ENCODE measurements at places on chromosomes 5 and 9.

DNA sequence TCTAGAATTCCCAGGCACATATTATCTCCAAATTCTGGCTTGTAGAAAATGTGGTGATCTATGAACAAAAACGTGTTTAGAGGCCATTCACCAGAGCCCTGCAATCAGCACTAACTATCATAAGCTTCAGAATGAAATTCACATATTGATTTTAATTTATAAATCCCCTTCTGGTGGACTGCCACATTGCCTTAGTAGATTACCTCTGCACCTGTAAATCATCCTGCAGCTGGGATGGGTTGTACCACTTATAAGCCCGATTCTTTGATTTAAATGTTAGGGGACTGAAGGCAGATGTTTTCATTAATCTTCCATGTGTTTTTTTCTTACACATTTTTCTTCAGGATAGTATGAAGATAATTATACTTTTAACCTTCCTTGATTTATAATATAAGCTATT is 140.7 kb upstream of the PTPRD start:
- DNase-seq = no peak

DNA sequence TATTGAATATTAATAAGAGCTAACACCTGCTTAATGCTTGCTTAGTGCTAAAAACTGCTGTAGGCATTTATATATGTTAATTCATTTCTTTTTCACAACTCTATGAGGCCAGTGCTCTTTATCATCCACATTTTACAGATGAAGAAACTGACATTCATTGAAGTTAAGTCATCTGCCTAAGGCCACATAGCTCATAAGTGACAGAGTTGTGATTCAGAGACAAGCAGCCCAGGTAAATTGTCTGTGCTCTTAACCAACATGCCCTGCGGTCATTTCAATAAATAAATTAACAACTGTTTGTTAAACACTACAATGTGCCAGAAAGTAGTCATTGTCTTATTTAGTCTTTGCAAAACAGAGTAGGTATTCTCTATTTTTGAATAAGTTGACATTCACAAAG is 1354.4 kb upstream of the C9orf72 start:
- DNase-seq = no peak

- no peak for DNase-seq
These were observed 36.0 kb downstream of the HMGXB3 start for GRCh38 chr5:150036513-150036912.

DNA sequence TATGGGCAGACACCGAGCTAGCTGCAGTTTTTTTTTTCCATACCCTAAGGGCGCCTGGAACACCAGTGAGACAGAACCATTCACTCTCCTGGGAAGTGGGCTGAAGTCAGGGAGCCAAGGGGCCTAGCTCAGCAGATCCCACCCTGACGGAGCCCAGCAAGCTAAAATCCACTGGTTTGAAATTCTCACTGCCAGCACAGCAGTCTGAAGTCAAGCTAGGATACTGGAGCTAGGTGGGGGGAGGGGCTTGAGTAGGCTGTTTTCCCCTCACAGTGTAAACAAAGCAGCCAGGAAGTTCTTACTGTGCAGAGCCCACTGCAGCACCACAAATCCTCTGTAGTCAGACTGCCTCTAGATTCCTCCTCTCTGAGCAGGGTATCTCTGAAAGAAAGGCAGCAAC is 151.7 kb upstream of the HCN1 start:
- no peak for DNase-seq

- DNase-seq = no peak
These were observed 376.0 kb upstream of the IRX2 start for GRCh38 chr5:3127423-3127911.

DNA sequence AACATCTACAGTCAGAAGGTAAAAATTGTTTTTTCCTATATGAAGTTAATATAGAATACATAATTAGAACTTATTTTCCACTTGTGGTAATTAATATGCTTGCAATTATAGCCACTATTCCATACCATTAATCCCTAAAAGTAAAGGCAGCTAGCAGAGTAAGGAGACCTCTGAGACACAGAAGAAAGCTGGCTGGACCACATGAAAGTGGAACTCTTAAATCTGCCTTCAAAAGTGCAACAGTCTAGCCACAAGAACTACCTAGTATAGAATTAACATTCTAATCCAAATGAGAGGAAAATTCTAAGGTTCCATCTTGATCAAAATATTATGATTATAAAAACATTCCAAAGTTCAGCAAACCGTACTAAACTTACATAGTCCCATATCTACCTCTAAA is 37.6 kb downstream of the ARL15 start:
- DNase-seq = no peak

DNA sequence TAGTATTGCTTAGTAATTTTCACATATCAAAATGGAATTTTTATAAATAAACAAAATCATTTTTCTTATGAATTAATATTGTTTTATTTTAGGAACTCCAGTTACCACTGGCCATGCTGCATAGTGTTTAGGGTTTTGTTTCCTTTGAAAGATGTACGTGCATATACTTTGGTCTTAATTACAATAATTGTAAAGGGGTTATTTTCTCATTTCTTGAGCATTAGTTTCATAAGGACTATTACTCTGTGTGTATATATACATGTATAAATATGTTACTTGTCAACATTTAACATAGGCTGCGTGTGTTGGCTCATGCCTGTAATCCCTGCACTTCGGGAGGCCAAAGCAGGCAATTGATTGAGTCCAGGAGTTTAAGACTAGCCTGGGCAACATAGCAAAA is 21.6 kb downstream of the ACO1 start:
- DNase-seq = no peak

GRCh38 chr9:79264041-79264440 is 307.7 kb upstream of the TLE4 start:
- no peak for DNase-seq

Data from activated CD8-positive, alpha-beta memory T cell treated with anti-CD3 and anti-CD28 coated beads, Interleukin-2, amount 10 ng/mL, durations not matched to agents 7 days and 5 days (primary cell).